ENCODE measurements at places on chromosomes 1 and 21.

- no peak for DNase-seq
Measured at GRCh38 chr1:51568231-51568935, 48.5 kb upstream of the OSBPL9 start.

DNA sequence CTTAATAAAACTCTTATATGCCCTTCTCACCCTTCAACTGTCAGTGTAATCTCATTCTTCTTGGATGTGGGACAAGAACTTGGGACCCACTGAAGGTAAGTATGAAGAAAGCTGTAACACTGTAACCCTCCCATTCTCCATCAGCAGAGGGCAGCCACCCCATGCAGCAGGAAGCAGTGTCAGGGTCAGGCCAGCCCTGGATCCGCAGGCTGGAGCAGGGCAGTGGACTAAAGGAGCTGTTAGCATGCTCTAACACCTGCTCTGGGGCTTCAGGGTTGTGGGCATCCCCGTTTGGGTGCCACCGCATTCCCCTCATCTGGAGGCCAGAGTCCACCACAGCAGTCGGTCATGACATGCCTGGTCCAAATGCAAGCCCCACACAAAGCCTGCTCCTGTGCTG is 156.5 kb downstream of the HIVEP3 start:
- no peak for DNase-seq

DNA sequence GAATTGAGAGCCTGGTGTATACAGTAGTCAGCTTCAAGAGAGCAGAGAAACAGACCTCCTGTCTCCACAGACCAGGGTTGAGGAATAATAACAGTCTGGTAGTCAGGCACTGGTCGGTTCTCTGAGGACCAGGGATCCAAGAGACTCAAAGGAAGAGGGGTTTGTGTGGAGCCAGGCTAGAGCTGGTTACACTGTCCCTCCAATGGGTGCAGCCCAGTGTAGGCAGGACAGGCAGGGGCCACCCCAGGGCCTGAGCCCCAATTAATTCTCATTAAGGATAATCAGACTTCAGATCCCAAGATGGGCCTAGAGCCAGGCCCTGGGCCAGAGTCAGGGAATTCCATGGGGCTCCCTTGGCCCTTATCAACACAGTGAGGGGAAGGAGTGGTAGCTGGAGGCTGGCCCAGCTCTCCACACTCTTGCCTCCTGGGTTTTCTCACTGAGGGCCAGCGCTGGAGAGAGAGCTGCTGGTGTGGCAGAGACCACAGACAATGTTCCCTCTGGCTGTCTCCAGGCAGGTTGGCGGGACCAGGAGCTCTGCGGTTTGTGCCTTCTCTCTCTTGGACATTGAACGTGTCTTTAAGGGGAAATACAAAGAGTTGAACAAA is 9.1 kb downstream of the SEMA4A start:
- no peak for DNase-seq

GRCh38 chr1:69914976-69915765 is 290.2 kb downstream of the LRRC40 start:
- DNase-seq = peak; percentile 3

GRCh38 chr1:234961456-234962339 is 166.9 kb downstream of the TOMM20 start:
- peak; percentile 93 for DNase-seq

GRCh38 chr1:76697361-76697760 is 169.9 kb upstream of the ST6GALNAC5 start:
- no peak for DNase-seq

DNA sequence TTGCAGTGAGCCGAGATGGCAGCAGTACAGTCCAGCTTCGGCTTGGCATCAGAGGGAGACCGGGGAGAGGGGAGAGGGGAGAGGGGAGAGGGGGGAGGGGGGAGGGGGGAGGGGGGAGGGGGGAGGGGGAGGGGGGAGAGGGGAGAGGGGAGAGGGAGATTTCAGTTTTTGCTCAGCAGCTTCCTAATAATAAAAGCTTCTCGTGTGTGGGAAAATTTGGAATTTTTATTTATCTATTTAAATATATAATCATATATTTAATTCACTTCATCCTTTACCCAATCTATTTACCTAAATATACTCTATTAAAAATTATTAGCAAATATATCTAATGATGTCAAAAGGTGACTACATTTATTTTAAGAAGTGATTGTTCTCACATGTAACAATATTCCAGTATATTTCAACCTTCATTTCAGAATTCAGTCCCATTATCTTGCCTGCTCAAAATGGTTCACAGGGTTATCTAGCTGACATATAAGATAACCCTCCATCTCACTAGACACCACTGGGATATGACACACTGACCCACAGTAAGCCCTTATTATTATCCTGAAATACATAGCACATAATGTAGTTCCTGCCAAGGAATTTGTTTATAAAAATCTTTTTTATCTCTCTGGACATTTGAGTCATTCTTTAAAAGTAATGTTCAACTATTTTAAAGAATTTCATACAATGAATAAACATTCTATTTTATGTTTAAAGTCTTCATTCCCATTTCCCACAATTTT is 105.9 kb downstream of the GPATCH2 start:
- no peak for DNase-seq

- DNase-seq = no peak
Measured at GRCh38 chr1:3564921-3565831, 46.1 kb downstream of the MEGF6 start.

DNA sequence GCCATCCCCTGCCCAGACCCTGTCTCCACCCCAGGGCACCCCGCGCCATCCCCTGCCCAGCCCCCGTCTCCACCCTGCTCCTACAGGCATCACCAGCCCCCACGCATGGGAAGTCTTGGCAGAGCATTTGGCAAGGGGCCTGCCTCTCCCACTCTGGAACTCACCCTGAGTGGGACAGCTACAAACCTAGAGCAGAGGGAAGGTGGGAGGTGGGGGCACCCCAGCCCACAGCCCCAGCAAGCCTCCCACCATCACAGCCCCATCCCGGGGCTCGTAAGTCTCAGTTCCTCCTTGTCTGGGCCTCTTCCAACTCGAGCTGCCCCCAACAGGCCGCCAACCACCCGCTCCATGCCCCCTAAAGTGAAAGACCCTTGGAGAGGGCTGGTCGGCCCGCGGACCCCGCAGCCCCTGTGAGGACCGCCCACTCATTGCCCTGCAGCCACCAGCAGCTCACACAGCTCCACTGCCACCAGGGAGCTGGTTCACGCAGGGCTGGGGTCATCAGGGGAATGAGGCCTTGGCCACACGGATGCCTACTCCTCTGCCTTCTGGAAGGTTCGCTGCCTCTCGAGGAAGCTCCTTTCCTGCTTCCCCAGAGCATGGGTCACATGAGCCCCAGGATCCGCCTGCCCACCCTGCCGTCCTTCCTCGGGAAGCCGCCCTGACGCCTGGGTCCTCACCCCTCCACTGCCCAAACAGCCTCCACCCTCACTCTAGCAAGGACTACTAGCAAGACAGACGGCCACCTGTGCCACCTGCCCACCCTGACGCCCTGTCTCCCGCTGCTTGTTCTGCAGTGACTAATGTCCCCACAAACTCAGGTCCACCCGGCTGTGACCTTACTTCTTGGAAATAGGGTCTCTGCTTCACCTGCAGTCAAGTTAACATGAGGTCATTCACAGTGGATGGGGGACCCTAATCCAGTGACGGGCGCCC is 14.4 kb downstream of the MEGF6 start:
- DNase-seq = no peak

Data from RPMI7951 (cell line).